Neural crest cell (in vitro differentiated cells): ENCODE measurements at places on chromosomes 7 and 10. TPM values are rescaled to one million over a fixed set of nuclear protein-coding genes. Genes with fewer than 3 reads are reported as not detected.

DNA sequence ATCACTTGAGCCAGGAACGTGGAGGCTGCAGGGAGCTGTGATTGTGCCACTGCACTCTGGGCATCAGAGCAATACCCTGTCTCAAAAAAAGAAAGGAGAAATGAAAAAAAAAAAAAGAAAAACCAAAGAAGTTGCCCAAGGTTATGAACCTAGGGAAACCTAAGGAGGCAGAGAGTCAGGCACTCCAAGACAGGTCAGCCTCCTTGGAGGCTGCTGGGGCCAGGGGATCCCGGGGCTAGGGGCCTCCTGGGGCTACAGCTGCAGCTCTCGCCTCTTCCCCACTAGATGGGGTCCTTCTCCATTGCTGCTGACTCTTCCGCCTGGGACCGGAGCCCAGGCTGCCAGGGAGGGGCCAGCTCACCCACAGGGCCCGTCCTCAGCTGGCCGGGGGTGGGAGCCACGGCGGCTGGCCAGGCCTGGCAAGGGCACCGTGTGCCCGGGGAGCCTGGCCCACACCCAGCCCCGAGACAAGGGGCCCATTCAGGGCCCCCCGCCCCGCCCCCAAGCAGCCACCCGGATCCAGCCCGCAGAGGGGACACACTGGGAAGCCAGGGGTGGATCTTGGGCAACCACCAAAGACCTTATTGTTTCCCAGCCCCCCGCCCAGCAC, 1.7 kb upstream of the SPACDR start:
- H3K4me3 ChIP-seq: no peak overlapping the region
- H3K27ac ChIP-seq: no peak overlapping the region
- H3K4me1 ChIP-seq: peaks cover 8% of the 10 kb centered on the region
- DNase-seq: no peak
- H3K36me3 ChIP-seq: no peaks in the 10 kb centered on the region

GTF2IRD1 gene
- total RNA-seq: 48.0 and 50.1 TPM in 2 replicates

- H3K36me3 ChIP-seq: no peaks in the 10 kb centered on the region
- DNase-seq: no peak
- no peak overlapping the region for H3K27ac ChIP-seq
- H3K4me3 ChIP-seq: no peak overlapping the region
- H3K27me3 ChIP-seq: peaks cover 2% of the 10 kb centered on the region
- H3K4me1 ChIP-seq: no peaks in the 10 kb centered on the region
These were observed 78.8 kb upstream of the PRSS1 start for GRCh38 chr7:142670511-142670910.

CYP3A5 gene
- not detected in 2 replicates for total RNA-seq

OPALIN gene
- total RNA-seq: not detected in 2 replicates

- H3K27ac ChIP-seq: no peak overlapping the region
- H3K36me3 ChIP-seq: no peaks in the 10 kb centered on the region
- H3K4me3 ChIP-seq: no peak overlapping the region
- no peaks in the 10 kb centered on the region for H3K4me1 ChIP-seq
- peaks cover 3% of the 10 kb centered on the region for H3K27me3 ChIP-seq
These were observed 18.8 kb upstream of the VWA2 start for GRCh38 chr10:114220281-114220680.
